T-helper 17 cell (primary cell): ENCODE measurements at places on chromosomes 12 and 14. TPM values are rescaled to one million over a fixed set of nuclear protein-coding genes. Genes with fewer than 3 reads are reported as not detected.

The GPRC5D gene
- not detected for total RNA-seq

The C12orf76 gene
- total RNA-seq: 20.2 TPM

- no peak for DNase-seq
Observed at GRCh38 chr14:39467889-39468524, 35.8 kb upstream of the FBXO33 start.

DNA sequence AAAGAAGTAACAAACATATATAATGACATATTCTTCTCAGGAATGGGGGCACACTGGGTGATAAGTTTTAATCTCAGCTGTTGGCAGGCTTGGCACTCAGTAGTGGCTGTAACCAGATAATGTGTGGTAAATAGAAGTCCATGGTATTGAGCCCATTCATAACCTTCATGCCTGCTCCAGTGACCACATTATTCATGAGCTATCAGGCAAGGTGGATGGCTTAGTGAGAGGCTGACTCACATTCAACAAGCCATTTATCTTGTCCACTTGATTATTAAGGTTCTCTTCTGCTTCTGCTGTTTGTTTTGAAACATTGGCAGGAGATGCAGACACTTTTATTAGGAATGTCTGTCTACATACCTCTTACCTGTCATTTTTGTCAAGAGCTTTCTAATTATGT is 950.4 kb upstream of the LRFN5 start:
- DNase-seq: no peak

- DNase-seq: no peak
Observed at GRCh38 chr12:22230280-22230794, 104.2 kb downstream of the ST8SIA1 start.

DNA sequence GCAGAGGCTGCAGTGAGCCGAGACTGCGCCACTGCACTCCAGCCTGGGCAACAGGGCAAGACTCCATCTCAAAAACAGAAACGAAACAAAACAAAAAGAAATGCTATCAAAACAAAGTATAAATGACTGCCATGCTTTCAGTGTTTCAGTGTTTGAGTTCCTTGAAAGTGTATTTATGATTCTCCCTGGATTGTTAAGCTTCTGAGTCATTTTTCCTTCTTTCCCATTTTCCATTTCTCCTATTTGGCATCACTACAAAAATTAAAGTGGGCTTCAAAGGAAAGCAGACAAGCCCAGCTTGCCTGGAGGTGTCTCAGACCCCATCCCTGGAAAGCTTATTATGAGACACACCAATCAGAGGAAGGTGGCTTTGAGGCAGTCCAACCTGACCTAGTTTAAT is 35.1 kb downstream of the NIN start:
- DNase-seq: no peak

The RTN1 gene
- 3.4 TPM for total RNA-seq

The CCDC60 gene
- total RNA-seq: not detected

DNA sequence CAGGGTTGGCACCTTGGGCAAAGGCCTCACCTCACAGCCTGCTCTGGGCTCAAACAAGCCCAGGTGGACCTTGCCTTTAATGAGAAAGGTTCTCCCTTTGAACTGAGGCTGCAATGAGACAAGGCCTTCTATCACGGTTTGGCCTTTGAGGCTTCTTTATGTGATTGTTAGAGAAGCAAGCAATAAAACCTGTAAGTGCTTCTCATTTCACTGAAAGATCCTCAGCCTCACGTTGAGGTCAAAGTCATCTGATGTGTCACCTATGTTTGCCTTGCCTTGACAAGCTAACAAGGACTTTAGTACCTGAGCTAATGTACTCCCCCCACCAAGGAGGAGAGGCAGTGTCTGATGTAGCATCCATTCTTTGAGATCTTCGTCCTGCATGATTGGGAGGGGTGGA is 155.9 kb upstream of the RBM19 start:
- no peak for DNase-seq

GRCh38 chr14:104883681-104884361 is 18.8 kb downstream of the CEP170B start:
- DNase-seq: no peak

The KRT2 gene
- total RNA-seq: not detected

The BIN2 gene
- total RNA-seq: 233 TPM
